Activated T-cell treated with anti-CD3 and anti-CD28 coated beads for 4 hours (primary cell): ENCODE measurements at places on chromosomes 1 and 21.

DNA sequence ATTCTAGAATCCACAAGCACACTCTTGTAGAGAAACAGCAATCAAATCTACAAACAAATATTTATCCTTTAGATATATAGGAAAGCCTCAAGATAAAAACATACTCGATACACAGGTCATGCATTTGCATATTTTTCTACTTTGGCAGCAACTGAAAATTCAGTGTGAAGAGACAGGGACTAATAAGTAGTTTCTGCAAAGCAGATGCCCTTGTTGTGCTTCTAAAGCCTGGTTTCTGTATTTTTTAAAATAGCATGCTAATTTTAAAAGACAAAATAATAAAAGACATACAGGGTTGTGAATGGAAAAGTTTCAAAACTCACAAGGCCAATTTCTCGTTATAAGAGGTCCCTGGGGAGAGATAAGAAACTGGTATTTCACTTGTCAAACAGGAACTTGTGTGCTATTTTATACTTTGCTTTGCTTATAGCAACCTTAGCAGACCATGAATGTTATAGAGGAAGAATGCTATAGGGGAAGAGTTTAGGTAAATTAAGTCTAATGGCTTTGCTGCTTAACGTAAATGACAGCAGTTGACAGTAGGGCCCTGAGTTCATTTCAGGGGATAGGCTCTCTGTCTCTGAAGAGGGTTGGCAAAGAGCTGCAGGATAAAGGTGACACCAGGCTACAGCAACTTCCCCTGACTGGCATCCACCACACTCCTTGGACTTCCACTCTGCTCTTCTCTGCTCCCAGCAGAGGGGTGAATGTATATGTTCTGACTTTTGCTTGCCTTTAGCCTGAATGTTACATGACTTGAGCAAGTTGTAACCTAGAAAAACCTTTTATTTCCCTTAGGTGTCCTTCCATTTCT, 9.4 kb upstream of the RGS13 start:
- DNase-seq = no peak

DNA sequence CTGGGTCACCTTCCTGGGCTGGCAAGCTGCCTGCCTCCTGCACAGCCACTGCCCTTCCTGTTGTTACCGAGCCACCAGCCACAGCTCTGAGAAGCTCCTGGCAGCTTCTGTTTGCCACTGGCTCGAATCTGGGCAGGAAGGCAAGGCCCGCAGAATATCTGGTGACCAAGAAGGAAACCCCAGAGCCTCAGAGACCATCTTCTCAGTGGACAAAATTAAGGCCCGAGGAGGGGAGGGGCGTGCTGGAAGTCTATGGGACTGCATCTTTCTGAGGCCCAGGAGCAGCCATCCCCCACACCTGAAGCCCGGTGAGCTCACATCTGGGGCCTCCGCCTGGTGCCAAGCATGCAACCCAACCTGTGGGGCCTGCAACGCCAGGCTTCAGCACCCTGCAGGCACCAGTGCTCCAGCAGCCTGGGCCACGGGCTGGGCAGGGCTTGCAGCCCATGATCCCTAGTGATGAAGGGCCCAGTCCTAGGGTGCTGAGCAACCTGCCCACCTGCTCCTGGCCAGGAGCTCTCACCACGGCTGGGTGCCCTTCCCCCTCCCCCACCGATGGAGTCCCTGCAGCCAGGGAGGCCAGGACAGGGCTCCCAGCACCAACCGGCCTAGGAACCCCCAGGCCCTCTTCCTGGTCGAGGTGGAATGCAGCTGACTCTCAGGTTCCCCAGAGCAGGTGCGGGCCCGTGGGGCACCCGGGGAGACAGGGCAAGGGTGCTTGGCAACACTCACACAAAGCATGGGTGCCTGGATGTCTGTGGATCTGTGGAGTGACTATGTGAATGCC, 879 bp downstream of the CPTP start:
- no peak for DNase-seq

GRCh38 chr1:9279172-9279840, 13.4 kb upstream of the SPSB1 start:
- DNase-seq = no peak

GRCh38 chr1:3896396-3897000, 3.6 kb downstream of the C1orf174 start:
- no peak for DNase-seq

DNA sequence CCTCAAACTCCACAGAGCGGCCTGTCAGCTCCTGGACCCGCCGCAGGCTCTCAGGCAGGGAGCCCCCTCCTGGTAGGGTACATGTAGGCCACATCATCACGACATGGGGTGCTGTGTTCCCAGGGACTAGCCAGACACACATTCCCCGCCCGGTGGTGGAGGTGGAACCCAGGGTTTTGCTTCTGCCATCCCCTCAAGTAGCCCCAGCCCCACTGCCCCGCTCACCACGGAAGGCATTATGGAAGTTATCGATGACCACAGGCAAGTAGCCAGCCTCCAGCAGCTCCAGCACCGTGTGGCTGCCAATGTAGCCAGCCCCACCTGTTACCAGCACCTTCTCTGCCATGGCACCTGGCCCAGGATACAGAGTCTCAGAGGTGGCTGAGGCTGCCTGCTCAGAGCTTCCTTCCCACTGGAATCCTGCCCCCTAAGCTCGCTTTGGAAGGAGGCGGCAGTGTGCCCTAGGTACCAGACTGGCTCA, 1.9 kb downstream of the GALE start:
- no peak for DNase-seq

DNA sequence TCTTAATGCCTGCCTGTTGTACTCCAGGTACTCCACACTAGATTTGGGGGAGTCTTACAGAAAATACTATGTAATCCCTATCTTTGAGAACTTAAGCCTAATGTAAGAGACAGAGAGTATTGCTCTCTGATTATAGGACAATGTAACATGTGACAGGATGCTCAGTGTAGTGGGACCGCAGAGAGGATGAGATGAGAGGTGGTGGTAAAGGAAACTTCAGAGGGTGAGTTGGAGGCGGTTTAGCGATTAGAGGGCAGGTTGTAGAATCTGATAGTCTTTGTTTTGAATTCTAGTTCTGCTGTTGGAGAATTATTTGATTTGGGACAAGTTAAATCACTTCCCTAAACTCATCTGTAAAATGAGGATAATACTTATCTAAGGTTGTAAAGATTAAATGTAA, 5.4 kb downstream of the SOAT1 start:
- DNase-seq = peak; percentile 27

DNA sequence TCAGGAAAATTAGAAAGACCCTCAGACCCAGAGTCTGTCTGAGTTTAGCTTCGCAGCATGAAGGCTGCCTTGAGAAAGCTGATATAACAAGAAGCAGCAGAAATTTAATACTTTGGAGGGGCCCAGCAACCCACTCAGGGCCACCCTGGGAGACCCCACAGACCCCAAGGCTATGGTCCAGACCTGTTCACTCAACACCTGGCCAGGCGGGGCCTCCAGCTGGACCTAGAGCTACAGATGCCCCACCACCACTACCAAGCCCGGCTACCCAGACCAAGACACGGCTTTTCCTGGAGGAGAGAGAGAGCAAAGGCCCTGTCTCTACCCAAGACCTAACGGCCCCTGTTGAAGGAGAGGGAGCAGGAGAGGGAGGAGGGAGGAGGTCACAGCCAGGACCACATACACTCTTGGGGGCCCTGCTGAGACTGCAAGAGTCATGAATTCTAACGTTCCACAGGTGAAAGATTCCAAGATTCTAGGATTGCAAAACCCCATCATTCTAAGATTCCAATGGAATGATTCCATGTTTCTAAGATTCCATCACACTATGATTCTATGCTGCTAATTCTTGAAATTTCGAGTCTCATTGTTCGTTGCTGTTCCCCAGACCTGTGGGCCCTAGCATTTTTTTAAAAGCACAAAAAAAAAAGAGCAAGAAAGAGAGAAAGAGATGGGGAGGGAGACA, 53.2 kb downstream of the LACTBL1 start:
- no peak for DNase-seq

- no peak for DNase-seq
These were observed 10.9 kb upstream of the NFIA start for GRCh38 chr1:61071205-61072130.

DNA sequence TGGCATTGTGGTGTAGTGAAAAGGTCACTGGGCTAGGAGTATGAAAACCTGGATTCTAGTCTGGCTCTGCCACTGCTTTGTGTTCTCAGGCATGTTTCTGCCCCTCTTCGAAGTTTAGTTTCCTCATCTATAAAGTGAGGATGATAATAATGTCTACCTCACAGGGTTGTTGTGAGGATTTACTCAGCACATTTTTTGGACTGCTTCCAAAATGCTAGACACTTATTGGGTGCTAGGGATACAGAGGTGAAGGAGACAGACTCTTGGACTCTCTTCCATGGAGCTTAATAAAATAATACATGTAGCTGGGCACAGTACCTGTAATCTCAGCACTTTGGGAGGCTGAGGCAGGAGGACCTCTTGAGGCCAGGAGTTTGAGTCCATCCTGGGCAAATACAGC, 3.6 kb downstream of the KIF2C start:
- no peak for DNase-seq

DNA sequence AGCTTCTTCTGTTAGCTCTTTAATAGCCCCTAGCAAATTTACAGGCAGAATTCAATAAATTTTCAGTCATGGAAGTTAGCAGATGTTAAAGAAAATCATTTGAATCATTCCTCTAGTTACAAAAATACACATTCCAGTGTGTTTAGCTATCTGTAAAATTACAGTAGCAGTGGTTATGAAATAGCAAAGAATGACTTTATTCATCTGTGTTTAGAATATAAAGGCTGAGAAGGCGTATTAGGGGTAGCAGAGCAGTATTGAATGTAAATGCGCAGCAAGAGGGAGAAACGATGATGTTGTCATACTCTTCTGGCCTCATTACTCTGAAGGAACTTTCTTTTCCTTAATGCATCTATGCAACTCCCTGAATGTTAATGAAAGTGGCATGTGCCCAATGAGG, 106.2 kb upstream of the CYYR1 start:
- DNase-seq = no peak

DNA sequence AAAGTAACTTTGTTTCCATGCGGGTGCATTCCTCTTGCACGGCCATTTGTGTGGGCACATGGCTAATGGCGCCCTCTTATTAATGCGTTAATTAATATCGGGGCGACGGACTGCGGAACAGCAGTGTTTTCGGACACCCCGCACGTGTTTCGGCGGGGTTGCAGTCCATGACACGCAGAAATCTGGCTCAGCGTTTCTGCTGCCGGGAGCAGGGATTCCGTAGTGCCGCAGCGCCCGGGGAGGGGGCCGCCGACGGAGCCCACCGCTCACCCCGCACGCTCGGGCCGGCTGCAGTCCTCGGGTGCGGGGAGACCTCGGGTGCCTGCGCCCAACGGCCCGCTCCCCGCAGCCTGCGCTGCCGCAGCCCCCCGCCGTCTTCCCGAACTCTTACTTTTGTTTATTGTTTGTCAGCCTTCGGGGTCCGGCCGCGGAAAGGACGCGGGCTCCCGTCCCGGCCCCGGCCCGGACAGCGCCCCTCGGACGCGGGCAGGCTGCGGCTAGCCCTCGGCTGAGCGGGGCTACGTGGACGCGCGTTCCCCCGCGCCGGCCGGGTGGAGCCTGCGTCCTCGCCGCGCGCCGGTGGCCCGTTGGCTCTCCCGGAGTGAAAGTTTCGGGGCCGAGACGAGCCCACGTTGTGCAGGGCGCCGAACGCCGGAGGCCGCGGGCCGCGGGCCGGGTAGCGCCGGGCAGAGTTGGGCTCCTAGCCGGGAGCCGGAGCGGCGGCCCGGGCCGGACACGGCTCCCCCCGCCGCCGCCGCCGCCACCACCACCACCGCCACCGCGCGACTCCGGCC, 849 bp downstream of the NFIA start:
- no peak for DNase-seq

GRCh38 chr1:110083866-110084226, 13.4 kb upstream of the ALX3 start:
- no peak for DNase-seq

GRCh38 chr21:41620982-41621381, 113.0 kb upstream of the TMPRSS2 start:
- no peak for DNase-seq

DNA sequence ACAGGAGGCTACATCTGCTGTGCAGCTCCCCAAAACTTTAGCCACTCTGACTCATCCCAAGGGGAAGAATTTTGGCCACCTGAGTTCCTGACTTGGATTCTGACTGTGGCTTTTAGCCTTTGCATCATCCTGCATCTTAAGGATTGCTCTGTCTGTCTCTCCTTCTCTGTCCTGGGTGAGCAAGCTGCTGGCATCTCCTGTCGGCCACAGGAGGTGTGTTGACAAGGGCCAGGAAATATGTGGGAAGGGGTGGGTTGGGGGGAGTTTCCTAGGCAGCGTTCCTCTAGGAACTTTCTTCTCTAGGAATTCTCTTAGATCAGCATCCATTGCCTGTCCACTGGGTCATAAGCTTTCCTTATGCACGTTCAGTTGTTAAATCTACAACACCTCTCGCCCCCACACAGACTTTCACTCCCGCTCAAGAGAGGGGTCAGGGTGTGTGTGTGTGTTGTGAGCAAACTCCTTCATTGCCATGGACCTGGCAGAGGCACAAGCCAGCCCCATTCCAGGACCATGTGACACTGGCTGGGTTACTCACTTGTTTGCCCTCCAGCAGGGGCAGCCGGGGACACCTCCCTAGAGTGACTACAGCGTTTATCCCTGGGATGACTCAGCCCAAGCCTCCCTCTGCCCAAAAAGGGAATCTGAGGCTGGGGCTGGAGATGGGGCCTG, 145.0 kb upstream of the DUSP10 start:
- DNase-seq = no peak

DNA sequence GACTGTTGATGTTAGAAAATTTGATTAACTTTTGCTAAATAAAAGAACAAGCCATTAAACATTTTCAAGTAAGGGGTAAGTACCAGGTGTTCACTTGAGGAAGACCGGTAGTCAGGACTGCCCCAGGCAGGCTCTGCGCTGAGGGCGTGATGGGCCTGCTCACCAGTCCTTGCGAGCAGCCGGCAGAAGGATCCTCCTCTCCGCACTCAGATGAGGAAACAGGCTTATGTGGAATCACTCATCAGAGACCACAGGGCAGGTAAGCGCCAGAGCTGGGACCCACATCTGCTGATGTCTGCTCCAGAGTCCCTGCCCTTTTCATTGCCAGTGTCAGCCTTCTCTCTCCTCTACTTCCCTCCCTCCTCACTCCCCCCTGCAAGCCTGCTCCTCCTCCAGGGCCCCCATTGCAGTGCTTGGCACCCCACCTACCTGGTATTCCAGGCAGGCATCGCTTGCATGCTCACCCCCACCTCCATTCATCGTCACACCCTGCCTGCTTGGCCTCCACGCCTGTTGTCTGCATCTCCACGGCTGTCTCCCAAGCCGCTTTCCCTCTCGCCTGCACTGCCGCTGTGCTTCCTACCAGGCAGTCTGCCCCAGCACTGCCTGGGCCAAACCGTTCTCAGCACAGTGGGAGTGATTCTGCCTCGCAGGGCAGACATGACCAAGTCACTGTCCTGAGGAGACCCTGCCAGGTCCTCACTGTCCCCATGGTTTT, 24.7 kb upstream of the KDM4A start:
- no peak for DNase-seq

DNA sequence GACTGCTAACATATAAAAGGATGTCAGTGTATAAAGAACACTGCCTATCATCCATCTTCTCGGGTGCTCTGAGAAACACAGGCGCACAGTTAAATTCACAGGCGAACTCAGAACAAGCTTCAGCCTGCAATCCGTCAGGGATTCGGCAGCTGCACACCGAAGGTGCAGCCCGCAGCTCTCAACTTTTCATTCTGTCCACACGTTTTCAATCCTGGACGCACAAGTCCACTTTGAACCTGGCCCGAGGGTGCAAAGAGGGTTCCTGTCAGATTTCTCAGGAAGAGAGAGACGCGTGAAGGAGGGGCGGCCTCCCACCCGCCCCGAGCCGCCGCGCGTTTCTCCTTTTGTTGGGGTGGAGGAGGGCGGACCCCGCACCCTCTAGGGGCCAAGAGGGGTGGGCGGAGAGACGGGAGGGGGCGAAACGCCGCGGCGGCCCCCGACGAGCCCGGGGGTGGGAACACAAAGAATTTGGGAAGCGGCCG, 724 bp downstream of the DOCK7 start:
- DNase-seq = no peak

GRCh38 chr1:181251713-181252075, 163.2 kb downstream of the IER5 start:
- DNase-seq = no peak
